Renal pelvis (tissue), 12 donors: ENCODE measurements at places on chromosomes 5 and 9.

GRCh38 chr5:95838001-95838520 is 15.5 kb upstream of the GLRX start:
- no peak for DNase-seq

DNA sequence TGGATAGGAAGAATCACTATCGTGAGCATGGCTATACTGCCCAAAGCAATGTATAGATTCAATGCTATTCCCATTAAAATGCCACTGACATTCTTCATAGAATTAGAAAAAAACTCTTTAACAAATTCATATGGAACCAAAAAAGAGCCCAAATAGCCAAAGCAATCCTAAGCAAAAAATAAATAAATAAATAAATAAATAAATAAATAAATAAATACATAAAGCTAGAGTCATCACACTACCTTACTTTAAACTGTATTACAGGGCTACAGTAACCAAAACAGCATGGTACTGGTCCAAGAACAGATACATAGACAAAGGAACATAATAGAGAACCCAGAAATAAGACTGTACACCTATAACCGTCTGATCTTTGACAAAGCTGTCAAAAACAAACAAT is 180.4 kb upstream of the CDKN2B start:
- DNase-seq, result no peak

DNA sequence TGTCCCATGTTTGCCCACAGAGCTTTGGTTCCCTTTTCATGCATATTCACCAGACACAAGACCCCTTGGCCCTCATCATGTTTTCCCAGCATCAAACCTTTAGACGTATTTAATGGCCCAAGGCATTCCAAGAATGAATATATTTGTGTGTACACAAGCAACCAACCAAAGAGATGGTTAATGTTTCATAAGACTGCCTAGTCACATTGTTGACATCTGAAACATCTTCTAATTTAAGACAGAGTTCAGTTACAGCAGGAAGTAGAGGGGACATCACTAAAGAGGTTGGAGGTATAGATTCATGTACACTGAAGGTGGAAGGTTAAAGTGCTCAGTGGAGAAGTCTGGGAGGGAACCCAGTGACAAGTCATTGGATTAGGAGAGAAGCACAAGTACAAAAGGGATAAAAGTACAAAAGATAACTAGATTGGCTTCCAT is 49.1 kb downstream of the SUSD1 start:
- peak; percentile 83 for DNase-seq

- DNase-seq, result no peak
Measured at GRCh38 chr9:8614926-8615440, 815.4 kb upstream of the DMAC1 start.

DNA sequence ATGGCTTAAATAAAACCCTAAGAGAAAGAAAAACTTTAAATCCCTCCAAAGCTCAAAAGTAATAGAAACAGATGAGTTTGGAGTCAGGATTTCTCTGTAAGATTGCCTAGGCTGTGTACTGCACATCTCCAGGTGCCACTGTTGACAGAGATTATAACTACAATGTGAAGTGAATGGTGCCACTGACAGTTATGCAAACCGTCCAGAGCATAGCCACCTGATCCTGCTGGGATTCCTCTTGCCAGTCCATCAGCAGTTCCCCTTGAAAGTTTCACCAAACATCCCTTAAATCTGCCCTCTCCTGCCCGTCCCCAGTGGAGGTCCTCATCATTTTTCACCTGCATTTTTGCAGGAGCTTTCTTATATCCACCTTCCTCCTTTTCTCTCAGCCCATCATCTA is 42.5 kb downstream of the FXN start:
- DNase-seq, result no peak
